Upper lobe of right lung (tissue), 1 donor: ENCODE measurements at places on chromosomes 6 and 20.

GRCh38 chr20:16563066-16563806 lies 10.0 kb downstream of the KIF16B start:
- no peak for DNase-seq

DNA sequence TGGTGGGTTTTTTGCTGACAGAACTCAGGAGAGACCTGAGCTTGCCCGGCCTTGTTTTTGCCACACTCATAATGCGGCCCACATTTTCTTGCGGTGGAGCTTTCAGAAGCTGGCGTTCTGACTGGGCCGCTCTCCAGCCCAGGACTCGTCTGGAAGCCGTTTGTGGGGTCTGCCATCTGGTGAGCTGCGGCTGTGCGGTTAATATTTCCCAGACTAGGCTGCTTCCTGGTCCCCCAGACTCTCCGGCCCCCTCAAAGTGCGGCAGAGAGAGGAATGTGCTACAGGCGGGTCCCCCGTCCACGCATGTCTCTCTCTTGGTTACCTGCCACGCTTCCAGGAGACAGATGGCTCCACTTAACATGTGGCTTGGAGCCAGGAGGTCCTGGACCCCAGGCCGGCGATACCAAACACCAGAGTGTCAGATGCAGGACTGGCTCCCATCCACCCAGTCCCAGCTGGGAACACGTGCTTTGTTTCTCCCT lies 128.9 kb upstream of the PMEPA1 start:
- DNase-seq: no peak

DNA sequence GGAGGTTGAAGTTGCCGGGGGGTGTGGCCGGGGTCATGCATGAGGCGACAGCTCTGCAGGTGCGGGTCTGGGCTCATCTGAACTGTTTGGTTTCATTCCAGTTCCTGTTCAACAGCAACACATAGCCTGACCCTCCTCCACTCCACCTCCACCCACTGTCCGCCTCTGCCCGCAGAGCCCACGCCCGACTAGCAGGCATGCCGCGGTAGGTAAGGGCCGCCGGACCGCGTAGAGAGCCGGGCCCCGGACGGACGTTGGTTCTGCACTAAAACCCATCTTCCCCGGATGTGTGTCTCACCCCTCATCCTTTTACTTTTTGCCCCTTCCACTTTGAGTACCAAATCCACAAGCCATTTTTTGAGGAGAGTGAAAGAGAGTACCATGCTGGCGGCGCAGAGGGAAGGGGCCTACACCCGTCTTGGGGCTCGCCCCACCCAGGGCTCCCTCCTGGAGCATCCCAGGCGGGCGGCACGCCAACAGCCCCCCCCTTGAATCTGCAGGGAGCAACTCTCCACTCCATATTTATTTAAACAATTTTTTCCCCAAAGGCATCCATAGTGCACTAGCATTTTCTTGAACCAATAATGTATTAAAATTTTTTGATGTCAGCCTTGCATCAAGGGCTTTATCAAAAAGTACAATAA lies 72.5 kb downstream of the PTPN1 start:
- DNase-seq: peak; percentile 61

GRCh38 chr6:151018046-151018445 lies 152.5 kb downstream of the MTHFD1L start:
- no peak for DNase-seq

GRCh38 chr6:6950373-6951145 lies 157.2 kb upstream of the RREB1 start:
- no peak for DNase-seq

DNA sequence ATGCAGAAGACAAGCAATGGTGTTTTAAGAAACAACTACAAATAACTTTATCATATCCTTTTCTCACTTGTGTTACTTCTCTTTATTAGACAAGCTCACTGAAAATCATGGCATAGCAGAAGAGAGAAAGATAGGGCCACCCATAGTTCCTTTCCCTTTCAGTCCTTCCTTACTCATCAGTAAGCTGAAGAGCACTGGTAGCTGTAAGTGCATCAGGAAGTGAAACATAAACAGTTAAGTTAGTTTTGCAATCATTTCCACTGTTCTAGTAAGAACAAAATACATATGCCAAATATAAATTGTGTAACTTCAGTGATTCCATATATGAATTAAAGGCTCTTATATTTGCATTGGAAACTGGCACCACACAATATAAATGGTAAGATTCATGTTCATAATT lies 220.1 kb downstream of the HACE1 start:
- DNase-seq: no peak
